ENCODE measurements at places on chromosomes 2 and 18.

GRCh38 chr18:74457043-74457724 lies at the start of gene DIPK1C:
TSS of gene DIPK1C (minus strand) at chr18:74457308. CDS start at chr18:74457259, 49 bp downstream.
- H3K27me3 ChIP-seq: peaks cover 61% of the 10 kb centered on the region
- peak within 1 kb of the TSS; percentile 83 for H3K4me3 ChIP-seq
- H3K27ac ChIP-seq: no peak within 1 kb of the TSS
- no peaks in the 10 kb centered on the region for H3K36me3 ChIP-seq
- peak; percentile 40 for DNase-seq

DNA sequence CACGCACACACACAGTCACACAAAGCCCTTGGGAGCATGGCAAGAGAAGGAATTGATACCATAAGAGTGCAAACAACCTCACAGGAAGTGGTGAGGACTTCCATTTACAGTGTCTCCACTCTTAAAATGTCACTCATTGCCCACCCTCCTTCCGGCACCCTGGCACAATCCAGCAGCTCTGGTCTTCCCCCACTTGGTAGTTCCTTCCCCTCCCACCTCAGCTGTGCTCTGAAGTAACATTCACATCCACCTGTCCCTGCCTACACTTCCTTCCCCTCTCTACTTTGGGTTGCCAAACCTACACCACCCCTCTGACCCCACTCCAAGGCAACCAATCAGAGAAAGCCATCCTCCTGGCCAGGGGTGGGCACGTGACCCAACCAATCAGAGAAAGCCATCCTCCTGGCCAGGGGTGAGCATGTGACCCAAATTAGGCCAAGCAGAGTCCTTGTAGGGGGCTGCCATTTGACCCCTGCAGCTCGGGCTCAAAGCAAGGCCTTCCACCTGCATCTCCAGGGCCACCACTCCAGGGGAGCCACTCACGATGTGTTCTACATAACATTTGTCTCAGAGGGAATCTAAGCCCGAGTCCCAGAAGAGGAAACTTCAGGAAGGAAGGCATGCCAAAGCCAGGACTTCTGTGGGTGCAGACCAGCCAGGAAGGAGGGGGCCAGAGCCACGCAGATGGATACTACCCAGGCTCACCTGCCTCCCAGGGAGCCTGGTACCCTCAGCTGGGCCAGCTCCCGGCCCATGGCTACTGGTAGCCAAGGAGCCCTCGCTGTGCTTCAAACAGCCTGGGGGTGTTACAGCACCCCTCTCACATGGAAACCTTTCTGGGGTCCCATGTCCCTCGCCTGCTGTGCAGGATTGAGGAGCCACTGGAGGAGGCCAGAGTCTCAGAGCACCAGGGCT lies 21.2 kb downstream of the CYP26B1 start:
- H3K4me3 ChIP-seq: no peak overlapping the region
- H3K27ac ChIP-seq: no peak overlapping the region
- DNase-seq: no peak

DNA sequence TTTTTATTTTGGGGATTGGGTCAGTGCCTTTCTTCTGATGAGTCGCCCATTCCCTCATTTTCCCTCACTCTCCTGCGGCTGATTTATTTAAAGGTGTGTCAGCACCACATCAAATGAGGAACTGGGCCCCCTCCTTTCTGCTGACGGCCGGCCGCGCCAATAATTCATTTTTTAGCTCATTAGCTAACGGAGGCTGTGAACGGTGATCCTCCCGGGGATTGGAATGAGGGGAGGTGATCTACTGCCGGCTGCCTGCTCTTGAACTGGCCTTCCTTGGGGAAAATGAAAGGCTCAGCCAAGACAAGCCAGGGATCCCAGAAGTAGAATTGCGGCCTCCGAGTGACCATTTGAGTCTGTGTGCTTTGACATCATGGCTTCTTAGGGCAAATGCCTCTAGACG lies 54.2 kb downstream of the GBX2 start:
- peaks cover 18% of the 10 kb centered on the region for H3K27me3 ChIP-seq
- DNase-seq: no peak
- no peak overlapping the region for H3K4me3 ChIP-seq
- no peaks in the 10 kb centered on the region for H3K36me3 ChIP-seq

GRCh38 chr2:24920809-24921441 lies 888 bp upstream of the ADCY3 start:
- peaks cover 3% of the 10 kb centered on the region for H3K27me3 ChIP-seq
- peak overlapping the region; percentile 64 for H3K4me3 ChIP-seq
- no peak overlapping the region for H3K27ac ChIP-seq
- no peaks in the 10 kb centered on the region for H3K36me3 ChIP-seq
- H3K4me1 ChIP-seq: peaks cover 15% of the 10 kb centered on the region
- peak; percentile 41 for DNase-seq

GRCh38 chr2:11387100-11387390 lies 42.6 kb upstream of the ROCK2 start:
- no peaks in the 10 kb centered on the region for H3K36me3 ChIP-seq
- H3K27me3 ChIP-seq: no peaks in the 10 kb centered on the region
- DNase-seq: no peak
- peaks cover 31% of the 10 kb centered on the region for H3K4me1 ChIP-seq
- H3K27ac ChIP-seq: no peak overlapping the region

GRCh38 chr2:1697601-1698000 lies 46.7 kb downstream of the PXDN start:
- no peak overlapping the region for H3K27ac ChIP-seq
- peaks cover 3% of the 10 kb centered on the region for H3K36me3 ChIP-seq
- peaks cover 38% of the 10 kb centered on the region for H3K4me1 ChIP-seq
- no peak overlapping the region for H3K4me3 ChIP-seq
- no peak for DNase-seq

GRCh38 chr2:173599821-173600359 lies 245.2 kb downstream of the CDCA7 start:
- DNase-seq: no peak
- H3K36me3 ChIP-seq: peaks cover 11% of the 10 kb centered on the region
- no peak overlapping the region for H3K27ac ChIP-seq
- no peak overlapping the region for H3K4me3 ChIP-seq
- H3K4me1 ChIP-seq: no peaks in the 10 kb centered on the region

- H3K27ac ChIP-seq: no peak within 1 kb of the TSS
- DNase-seq: peak; percentile 75
- peaks cover 42% of the 10 kb centered on the region for H3K27me3 ChIP-seq
- H3K36me3 ChIP-seq: no peaks in the 10 kb centered on the region
- peak within 1 kb of the TSS; percentile 92 for H3K4me3 ChIP-seq
Measured at GRCh38 chr18:28176948-28177827, at the start of gene CDH2. TSS of gene CDH2 (minus strand) at chr18:28177130. CDS start at chr18:28177022, 108 bp downstream.

DNA sequence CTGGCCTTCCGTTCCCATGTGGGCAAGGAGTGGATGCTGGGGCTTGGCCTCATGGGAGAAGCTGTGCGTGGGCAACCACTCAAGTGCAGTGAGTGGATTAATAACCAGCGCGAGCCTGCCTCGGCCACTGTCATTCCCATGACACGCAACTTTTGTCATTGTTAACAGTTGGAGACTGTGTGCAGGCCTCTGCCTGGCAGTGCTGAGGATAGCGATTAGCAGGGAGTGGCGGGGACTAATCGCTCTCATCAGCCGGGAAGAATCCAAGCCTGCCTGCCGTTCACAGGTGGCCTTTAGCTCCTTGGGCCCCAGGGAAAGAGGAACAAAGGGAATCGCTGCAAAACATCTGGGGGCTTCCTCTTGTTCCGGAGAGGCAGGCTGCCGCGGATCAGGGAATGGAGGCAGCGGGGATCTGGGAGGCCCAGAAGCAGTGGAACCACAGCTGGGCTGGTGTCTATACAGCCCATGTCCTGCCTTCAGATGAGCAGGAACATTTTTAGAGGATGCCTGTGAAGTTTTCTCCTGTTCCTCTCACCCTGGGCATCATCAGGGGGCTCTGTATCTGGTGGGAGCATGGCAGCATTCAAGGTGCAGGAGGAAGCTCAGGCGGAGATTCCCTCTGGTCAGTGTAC lies 53.8 kb downstream of the CTIF start:
- H3K4me1 ChIP-seq: 0 out of 2 replicates have a peak, but pooled peaks cover 4% of the 10 kb centered on the region
- peak overlapping the region; percentile 57 for H3K27ac ChIP-seq
- H3K4me3 ChIP-seq: no peak overlapping the region
- no peaks in the 10 kb centered on the region for H3K36me3 ChIP-seq
- no peaks in the 10 kb centered on the region for H3K27me3 ChIP-seq

DNA sequence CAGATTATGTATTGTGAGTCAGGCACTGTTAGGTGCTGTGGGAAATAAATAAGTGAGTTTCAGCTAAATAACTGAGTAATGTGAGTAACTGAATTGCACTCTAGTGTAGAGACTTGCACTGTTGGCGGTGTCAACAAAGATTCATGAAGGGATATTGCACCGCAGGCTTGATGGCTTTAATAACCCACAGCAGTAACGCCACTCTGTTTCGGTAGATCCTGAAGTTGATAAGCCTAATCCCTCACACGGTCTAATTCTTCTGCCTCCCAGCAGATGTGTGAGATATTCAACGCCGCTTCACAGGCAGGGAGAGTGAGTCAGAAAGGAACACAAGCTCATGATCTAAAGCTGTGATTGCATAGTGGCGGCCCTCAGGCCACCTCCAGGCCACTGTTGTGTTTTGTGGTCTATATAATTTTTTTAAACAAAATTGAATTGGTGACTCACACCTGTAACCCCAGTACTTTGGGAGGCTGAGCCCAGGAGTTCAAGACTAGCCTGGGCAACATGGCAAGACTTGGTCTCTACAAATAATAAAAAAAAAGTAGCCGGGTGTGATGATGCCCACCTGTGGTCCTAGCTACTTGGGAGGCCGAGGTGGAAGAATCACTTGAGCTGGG lies 94.3 kb downstream of the LIPG start:
- H3K4me1 ChIP-seq: peaks cover 34% of the 10 kb centered on the region
- H3K4me3 ChIP-seq: no peak overlapping the region
- no peaks in the 10 kb centered on the region for H3K27me3 ChIP-seq
- H3K27ac ChIP-seq: no peak overlapping the region

GRCh38 chr2:239399433-239399920 lies 1.3 kb downstream of the HDAC4 start:
- DNase-seq: no peak
- H3K27me3 ChIP-seq: peaks cover 4% of the 10 kb centered on the region
- H3K36me3 ChIP-seq: no peaks in the 10 kb centered on the region
- peaks cover 37% of the 10 kb centered on the region for H3K4me1 ChIP-seq
- H3K27ac ChIP-seq: peak overlapping the region; percentile 90

GRCh38 chr18:33404244-33404873 lies 36.2 kb downstream of the CCDC178 start:
- no peak overlapping the region for H3K4me3 ChIP-seq
- H3K36me3 ChIP-seq: no peaks in the 10 kb centered on the region
- no peak overlapping the region for H3K27ac ChIP-seq

DNA sequence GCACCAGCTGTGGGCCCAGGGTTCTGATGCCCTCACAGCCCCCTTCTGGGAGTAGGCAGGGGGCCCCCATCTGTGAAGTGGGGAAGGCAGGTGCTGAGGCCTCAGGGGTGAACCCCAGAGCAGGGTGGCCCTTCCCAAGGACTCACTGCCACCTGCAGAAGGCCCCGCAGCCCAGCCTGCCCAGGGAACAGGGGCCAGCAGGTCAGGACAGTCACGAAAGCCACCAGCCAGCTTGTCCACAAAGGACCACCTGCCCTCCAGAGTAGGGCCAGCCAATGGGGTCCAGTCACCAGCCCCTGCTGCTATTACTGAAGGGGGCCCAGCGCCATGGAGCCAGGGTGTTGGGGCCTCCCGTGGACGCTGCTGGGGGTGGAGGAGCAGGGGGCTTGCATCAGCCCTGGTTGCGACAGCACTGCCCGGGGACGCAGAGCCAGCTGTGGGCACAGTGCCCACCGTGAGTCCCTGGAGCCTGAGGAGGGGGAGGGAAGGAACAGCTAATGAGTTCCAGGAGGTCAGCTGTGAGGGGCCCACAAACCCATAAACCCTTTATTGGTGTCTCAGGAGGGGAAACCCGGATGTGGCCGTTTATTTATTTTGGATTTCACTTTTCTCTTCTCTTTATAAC lies 11.5 kb upstream of the SNED1 start:
- H3K27me3 ChIP-seq: peaks cover 2% of the 10 kb centered on the region
- no peaks in the 10 kb centered on the region for H3K36me3 ChIP-seq
- H3K4me3 ChIP-seq: no peak overlapping the region
- no peak overlapping the region for H3K27ac ChIP-seq
- DNase-seq: peak; percentile 7
- H3K4me1 ChIP-seq: no peaks in the 10 kb centered on the region

DNA sequence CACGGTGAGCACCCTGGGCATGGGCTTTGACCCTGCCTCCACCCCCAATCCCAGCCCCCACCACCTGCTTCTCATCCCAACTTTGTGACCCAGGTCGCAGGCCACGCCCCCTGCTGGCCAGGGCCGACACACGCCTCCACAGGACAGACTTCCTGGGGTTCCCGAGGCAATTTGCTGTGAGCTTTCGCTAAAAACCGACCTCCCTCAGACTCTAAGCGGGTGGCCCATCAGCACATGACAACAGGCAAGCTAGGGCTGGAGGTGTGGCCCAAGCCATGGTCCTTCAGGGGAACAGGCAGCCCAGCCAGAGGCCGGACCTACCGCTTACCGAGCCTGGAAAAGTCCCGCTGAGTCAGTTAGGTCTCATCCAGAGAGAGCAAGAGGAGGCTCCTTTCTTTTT lies 31.9 kb downstream of the C1QL2 start:
- H3K4me3 ChIP-seq: peak overlapping the region; percentile 54
- no peaks in the 10 kb centered on the region for H3K36me3 ChIP-seq
- H3K27ac ChIP-seq: no peak overlapping the region
- DNase-seq: peak; percentile 85

DNA sequence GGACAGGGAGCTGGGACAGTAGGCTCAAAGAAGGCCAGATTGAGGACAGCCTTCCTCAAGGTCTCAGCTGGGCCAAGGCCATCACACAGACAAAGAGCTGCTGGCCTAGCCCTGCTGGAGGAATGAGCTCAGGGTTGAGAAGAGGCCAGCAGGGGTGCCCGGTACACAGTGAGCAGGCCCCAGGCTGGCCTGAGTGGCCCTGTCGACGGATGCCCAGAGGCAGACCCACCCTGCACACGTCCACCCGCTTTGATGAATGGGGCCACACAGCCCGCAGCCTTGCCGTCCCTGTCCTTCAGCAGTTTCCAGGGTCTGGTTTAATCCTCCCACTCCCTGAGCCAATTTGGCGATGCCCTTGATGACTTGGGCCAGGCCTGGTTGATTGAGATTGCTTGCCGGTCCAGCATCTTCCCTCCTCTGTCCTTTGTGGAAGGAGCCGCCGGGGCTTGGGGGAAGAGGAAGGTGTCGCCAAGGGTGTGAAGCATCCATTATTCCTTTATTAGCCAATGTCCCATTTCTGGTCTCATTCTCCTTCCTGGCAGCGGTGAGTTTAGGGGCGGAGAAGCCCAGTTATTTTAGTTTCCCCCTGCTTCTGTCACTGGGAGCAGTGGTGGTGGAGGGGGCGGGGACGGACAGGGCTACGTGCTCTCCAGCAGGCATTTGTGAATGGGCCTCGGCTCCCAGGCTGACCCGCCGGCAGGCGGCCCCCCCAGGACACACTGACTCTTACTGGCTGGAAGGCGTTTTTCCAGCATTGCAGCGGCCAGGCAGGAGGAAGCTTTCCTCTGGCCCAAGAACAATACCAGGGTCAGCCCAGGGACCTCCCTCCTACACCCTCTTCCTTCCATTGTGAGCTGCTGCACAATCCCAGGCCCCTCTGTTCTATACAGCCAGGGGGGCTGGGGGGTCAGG lies 141.8 kb downstream of the CTIF start:
- no peaks in the 10 kb centered on the region for H3K27me3 ChIP-seq
- no peaks in the 10 kb centered on the region for H3K36me3 ChIP-seq
- no peak for DNase-seq
- H3K4me1 ChIP-seq: no peaks in the 10 kb centered on the region
- H3K4me3 ChIP-seq: no peak overlapping the region
- H3K27ac ChIP-seq: no peak overlapping the region

Measured in WTC11 (cell line).